ACHN (cell line): ENCODE measurements at places on chromosomes 3 and 15.

- DNase-seq: no peak
Measured at GRCh38 chr3:67699882-67700281, 45.5 kb upstream of the SUCLG2 start.

DNA sequence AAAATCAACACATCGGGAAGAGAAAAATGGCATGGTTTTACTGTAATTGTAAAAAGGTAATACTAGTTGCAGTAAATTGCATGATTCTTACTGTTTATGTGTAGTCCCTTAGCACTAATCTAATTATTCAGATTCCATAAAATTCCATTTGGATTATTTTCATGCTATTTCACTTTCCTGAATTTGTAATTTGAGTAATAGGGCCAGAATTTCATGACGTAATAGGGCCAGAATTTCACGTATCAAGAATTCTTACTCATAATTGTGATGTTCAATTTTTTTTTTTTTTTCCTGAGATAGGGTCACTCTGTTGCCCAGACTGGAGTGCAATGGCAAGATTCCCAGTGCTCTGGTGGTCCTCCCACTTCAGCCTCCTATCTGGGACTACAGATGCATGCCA is 2.9 kb upstream of the U2SURP start:
- DNase-seq: no peak

DNA sequence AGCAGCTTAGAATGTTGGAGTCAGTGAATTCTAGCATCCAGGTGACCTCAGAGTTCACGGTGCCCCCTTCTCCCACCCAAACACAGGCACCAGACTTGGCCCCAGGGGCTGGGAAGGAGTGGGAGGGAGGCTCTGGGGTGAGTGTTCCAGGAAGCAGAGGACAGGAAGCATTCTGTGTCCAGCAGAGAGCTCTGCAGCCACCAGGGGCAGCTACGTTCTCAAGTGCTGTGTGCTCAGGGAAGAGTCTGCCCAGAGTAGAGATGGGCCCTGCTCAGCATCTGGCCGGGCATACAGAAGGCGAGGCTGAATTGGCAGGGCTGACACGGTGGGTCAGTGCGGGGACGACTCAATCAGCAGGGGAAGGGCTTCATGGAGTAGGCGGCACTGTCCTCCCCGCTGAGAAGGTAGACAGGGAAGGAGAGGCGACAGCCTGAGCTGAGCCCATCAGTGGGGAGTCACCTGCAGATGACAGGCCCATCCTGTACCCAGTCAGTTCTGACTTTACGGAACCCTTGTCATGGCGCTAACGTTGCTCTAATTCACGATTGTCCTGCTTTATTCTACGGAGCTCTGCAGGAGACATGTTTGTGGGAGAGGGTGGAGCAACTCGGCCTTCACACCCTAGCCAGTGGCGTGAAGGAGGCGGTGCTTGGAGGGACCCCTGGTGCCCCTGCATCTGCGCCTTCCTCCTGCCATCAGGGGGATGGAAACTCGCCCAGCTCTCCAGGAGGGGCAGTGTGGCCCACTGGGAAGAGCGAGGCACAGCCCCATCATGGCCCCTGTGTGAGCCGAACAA is 82.2 kb downstream of the C3orf70 start:
- DNase-seq: peak; percentile 45

DNA sequence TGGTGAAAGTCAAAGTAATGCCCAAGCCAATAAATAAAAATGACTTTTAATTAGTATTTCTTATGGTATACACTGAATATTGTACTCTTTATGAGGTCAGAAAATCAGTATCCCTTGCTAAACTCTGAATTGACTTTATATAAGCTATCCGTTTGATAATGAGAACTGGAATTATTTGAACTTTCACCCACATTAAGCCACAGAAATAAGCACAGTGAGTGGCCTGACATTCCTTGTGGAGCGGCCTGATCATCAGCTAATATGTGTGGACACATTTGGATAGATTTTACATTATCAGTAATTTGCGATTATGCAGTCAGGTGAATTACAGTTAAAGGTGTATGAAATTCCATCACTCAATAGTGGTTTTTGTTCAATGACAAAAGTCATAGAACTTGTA is 136.0 kb upstream of the CBLB start:
- DNase-seq: no peak

DNA sequence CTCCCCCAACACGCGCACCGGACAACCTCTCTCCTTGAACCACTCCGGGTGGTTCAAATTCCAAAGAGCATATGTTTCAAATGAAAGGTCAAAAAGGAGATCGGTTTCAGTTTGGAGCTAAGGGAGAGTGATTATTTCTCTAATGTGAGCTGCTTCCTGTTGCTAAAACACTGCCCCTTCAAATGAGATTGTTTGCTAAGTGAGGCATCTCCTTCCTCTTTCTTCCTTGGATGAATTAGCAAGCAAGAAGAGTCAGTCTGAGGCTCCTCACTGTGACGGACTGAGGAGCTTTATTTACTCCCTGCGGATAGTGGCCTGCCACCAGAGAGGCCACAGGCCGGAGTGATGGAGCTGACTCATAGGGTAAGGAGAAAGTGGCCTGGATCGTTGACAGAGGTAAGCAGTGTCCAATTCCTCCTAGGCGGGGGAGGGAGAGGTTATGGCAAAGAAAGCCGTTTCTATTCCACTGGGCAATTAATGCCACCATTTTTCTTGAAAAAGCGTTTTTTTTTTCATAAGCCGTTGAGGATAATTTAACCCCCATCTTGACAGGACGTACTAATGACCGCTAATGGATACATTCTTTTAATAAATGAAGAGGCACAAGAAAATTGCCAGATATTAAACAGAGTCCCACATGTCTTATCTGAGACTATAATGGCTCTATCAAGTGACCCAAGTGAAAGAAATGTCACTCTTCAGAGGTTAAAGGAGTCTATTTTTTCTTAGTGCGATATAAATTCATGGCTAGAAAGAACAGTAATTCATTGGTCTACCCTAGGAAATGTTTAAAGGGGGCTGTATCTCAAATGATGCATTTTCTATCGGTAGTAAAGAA is 167.0 kb upstream of the ANKRD28 start:
- no peak for DNase-seq

GRCh38 chr3:52704611-52705437 is 767 bp downstream of the GLT8D1 start:
- peak; percentile 29 for DNase-seq

GRCh38 chr3:22585504-22585903 is 617.6 kb upstream of the UBE2E2 start:
- DNase-seq: no peak

GRCh38 chr3:179265875-179266274 is 15.0 kb upstream of the KCNMB3 start:
- no peak for DNase-seq

DNA sequence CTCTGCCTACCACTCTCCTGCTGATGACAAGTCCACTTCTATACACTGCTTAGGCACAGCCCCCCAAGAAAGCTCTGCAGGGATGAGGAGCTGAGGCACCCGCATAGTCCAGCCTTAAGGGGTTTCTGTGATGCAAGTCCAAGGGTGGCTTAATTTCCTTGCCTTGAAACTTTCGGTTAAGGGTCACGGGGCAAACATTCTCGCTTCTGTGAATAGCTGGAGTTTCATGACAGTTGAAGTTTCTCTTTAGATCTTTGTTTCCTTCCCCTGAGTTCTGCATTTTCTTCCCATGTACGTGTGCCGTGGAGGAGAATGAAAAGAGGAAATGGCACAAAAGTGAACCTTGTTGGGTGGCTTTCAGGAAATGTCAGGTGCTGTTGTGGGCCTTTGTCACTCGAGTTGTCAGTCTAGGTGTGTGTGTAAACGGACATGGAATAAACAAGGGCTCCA is 7.0 kb downstream of the GPR160 start:
- DNase-seq: no peak

DNA sequence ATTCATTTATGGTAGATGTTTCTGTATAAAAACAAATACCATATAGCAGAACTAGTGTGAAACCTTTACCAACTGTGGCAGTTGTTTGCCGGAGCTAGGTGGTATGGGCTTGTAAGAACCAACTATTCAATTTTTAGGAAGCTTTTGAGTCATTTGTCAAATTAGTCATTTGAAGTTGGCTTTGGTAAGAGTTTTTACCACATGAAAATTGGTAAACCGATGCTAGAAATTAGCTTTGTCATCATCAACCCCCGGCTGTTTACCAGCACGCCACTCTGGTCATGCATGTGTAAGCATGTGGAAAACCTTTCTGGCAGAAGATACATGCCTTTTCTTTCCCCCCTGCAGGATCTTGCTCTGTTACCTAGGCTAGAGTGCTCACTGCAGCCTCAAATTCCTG is 63.3 kb downstream of the IL1RAP start:
- DNase-seq: no peak

DNA sequence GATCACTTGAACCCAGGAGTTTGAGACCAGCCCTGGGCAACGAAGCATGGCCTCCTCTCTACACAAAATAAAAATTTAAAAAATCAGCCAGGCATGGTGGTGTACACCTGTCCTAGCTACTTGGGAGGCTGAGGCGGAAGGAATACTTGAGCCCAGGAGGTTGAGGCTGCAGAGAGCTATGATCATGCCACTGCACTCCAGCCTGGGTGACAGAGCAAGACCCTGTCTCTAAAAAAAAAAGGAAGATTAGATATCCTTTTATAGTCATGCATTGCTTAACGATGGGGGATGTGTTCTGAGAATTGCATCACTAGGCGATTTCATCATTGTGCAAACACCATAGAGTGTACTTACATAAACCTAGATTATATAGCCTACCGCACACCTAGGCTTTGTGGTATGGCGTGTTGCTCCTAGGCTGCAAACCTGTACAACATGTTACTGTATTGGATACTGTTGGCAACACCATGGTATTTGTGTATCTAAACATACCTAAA is 12.6 kb downstream of the ALAS1 start:
- no peak for DNase-seq

- no peak for DNase-seq
Measured at GRCh38 chr3:32960404-32961170, 9.1 kb downstream of the CCR4 start.

GRCh38 chr3:133984975-133985374 is 44.8 kb downstream of the SLCO2A1 start:
- no peak for DNase-seq

- DNase-seq: no peak
Measured at GRCh38 chr3:114035896-114036295, 20.4 kb downstream of the CCDC191 start.

DNA sequence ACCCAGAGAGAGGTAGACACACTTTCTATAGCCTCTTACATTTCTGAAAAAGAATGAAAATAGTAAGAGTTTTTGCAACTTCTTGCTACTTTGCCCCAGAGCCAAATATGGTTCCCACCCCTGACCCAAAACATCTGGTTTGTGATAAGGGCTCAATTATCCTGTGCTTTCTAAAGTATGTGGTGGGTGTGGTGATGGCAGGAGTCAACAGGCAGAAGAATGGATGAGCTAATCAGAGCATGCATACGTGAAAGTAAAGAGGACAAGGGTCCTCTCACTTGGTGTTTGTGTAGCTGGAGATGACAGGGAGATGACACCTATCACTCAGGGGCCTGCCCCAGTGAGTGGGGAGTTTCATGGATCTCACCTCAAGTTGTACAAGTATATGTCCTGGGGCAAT is 19.1 kb downstream of the KBTBD8 start:
- no peak for DNase-seq

- DNase-seq: peak; percentile 22
Measured at GRCh38 chr15:58441376-58442070, 9.7 kb downstream of the LIPC start.

- no peak for DNase-seq
Measured at GRCh38 chr15:39388118-39388517, 192.8 kb upstream of the THBS1 start.

- peak; percentile 14 for DNase-seq
Measured at GRCh38 chr3:5197470-5198312, 10.2 kb downstream of the EDEM1 start.

DNA sequence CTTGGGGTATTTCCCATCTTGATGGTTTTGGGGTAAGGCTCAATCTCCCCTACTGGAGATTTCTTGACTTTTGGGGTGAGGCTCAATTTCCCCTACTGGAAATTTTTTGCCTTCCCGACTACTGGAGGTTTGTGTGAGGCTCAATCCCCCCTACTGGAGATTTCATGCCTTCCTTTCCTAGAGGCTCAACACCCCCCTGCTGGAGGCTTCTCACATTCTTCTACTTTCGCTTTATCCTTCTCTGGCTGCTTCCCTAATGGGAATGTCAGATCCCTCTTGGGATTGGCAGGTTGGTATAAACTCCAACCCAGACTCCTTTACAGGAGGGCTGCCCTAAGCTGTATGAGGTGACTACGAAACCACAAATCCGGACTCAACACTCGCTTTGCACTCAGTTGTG is 49.2 kb downstream of the KATNBL1 start:
- no peak for DNase-seq

GRCh38 chr3:181327349-181327748 is 337.8 kb upstream of the DNAJC19 start:
- DNase-seq: no peak

- peak; percentile 42 for DNase-seq
Measured at GRCh38 chr3:192802957-192803899, 75.9 kb upstream of the FGF12 start.

- no peak for DNase-seq
Measured at GRCh38 chr3:127389420-127389819, 101.6 kb upstream of the PRR20G start.

GRCh38 chr15:32690941-32691688 is 26.7 kb upstream of the GREM1 start:
- DNase-seq: no peak

DNA sequence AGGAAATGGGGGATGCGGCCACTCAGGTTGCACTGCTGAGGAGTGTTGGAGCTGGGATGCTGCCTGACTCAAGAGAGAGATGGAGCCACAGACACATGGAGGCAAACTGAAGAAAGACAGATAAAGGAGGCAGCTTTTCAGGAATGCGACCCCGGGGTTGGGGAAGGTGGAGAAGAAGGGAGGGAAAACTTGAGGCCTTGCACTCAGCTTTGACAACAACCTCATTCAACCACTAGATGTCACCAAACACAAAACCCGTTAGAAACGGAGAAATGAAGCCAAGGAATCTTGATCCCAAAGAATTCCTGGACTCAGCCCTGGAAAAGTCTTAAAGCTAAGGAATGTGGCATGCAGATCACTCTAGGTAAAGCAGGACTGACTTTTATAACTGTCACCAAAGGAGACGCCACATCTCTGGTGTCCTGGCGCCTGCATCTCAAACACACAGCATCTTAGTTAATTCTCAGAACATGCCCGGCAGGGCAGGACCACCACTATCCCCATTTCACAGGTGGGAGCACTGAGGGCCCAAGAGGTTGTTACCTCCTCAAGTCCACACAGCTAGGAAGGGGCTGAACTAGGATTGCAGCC is 59.6 kb upstream of the LMCD1 start:
- DNase-seq: peak; percentile 78

DNA sequence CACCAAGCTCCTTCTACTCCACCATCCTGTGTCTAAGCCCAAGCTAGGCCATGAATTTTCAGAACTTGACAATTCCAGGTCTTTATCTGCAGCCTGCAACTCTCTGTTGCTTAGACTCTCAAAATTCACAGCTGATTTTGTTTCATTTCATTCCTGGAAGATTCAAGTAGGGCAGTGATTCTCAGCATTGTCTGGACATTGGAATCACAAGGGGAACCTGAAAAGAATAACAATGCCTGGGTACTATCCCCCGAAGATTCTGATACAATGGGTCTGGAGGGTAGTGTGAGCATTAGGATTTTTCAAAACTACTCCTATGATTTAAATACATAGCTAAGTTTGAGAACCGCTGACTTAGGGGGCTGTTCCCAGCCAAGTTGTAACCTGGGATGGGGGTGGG is 534.7 kb upstream of the IL12A start:
- no peak for DNase-seq
